ENCODE measurements at places on chromosomes 16 and 17.

DNA sequence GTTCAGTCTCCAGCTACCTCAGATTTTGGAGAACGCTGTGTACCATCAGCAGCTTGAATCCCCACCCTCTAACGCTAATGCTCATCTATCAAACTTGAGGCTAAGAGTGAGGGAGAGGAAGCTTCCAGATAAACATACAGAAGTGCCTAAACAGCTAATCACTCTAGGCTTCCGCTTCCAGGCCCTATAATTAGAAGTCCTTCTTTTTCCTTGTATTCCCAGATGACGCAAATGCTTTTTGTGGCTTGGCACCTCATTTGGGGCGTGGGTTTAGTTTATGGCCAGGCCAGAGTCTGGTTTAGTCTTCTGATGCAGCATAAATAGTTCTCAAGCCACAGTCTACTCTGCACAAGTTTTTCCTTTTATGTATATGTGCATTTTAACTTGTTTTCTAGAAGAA is 263.4 kb downstream of the BCAS3 start:
- no peak for DNase-seq

GRCh38 chr17:76934561-76935320 is 66.5 kb downstream of the MGAT5B start:
- no peak for DNase-seq

GRCh38 chr17:48352630-48353029 is 77.4 kb downstream of the SKAP1 start:
- DNase-seq = no peak

DNA sequence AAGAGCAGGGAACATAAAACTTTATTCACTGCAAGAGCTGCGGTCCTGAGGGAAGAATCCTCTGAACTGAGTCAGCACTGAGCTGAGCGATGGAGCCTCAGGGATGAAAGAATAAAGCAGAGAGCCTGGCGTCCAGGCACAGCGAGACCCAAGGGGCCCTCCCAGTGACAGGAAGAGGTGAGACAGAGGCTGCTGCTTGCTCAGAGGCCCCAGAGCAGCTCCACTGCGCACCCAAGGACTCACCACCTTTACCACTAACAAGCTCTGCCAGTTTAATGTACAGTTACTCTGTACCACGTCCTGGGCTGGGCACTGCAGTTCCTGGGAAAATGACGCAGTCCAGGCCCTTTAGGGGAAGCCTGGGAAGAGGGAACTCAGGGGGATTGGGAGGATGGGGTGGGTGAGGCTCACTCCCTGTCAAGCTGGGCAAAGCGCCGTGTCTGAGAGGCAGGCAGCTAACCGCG is 5.6 kb downstream of the GFAP start:
- no peak for DNase-seq

DNA sequence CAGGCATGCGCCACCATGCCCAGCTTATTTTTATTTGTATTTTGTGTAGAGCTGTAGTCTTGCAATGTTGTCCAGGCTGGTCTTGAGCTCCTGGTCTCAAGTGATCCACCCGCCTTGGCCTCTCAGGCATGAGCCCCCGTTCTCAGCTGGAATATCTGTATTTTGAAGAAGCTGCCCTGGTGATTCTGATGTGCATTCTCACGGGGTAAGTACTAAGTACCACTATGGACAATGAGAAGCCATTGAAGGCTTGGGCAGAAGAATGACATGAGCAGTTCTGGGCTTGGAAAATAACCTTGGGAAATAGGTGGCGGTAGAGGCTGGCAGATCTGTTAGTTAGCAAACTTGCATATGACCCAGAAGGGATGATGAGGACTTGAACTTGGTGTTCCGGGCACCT is 15.6 kb upstream of the NKD1 start:
- no peak for DNase-seq

DNA sequence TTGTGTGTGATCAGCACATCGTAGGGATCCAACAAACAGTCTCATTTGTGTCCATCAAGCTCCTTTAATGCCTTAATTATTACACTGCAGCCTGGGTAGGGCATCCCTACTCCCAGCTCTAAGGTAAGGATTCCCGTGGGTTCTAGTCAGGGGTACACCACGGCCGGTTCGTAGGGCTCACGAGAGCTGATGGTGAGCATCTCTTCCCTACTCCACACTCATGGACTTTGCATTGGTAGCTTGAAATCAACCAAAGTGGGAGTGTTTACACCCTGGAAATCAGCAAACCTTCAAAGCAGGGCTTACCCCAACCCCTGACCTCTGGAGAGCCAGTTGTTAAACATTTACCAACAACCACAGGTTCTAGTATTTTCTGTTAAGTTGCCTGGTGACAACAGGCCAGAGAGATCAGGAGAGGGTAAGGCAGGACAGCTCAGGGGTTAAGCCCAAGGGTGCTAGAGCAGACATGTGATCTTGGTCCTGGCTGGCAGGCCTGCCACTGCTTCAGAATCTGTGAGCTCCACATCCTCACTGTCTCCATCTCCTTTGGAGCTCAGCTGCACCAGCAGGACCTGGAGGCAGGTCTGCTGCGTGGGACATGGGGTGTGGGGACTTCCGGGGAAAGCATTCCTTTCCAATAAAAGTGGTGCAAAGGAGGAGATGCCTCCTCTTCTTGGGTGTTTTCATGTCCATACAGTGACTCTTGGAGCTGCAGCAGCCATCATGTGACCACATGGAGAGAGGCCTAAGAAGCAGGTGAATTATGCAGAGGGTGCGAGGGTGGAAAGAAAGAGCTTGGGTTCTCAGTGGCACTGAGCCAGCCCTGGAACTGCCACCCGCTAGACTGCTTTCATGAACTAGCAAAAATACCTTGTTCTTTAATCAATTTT is 36.1 kb upstream of the ZCCHC14 start:
- no peak for DNase-seq

GRCh38 chr17:13812350-13812749 is 210.6 kb upstream of the HS3ST3A1 start:
- DNase-seq = no peak

DNA sequence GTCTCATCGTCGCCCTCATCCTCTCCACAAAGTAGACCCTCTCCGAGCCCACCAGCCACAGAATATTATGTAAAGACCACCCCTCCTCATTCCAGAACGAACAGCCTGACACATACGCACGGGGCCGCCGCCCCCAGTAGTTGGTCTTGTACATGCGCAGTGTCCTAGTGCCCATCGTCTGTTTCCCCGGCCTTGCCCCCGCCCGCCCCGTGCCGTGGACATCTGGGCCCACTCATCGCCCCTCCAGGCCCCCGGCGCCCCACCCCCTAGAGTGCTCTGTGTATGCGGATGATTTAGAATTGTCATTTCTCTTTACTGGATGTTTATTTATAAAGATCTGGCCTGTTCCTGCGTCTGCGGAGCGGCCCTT is 475 bp upstream of the AMDHD2 start:
- no peak for DNase-seq

DNA sequence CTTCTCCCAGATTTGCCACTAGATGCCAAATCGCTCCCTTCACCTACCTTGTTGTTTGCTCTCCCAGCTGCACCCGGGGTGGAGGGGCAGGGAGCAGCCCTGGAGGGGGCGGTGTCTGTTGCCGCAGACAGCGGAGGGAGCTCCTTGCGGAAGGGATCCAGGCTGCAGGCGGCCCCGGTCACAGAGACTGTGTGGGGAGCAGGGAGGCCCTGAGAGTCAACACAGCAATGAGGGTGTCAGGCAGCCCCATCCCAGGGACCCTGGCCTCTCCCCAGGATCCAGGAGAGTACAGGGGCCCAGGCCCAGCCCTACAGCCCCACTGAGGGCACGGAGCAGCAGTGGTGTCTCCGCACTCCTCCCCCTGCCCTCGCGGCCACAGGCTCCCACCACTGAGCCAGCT is 50.5 kb upstream of the CHMP6 start:
- no peak for DNase-seq

GRCh38 chr17:60356940-60357339 is 35.0 kb downstream of the USP32 start:
- DNase-seq = no peak

DNA sequence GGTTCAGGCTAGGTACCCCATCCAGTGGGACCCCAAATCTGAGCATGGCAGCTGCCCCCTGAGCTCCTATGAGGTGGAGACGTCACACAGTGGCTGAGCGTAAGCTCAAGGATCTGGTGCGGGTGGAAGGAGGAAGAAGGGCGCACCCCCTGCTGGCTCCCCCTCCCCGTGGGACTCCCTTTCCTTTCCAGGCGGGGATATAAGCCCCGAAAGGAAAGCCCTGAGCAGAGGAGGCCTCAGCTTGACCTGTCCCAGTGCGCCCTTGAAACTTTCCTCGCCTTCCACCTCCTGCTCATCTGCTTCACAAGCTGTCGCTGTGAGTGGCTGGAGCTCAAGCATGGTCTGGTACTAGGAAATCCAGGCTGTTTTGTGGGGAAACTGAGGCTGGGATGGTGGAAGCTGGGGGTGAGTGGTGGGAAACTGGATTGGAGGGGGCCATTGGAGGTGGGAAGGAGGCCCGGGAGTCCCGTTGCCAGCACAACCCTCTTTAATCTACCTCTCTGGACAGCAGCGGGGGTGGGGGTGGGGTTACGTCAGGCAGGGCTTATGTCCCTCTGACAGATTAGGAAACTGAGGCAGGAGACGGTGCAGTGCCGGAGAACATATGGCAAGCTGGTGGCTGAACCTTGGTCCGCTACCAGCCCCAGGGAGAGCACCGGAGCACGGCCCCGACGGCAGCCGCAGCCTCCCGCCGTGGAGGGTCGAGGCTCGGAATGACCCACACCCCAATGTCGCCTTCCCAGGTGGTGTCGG is 92.3 kb upstream of the TMEM97 start:
- no peak for DNase-seq

DNA sequence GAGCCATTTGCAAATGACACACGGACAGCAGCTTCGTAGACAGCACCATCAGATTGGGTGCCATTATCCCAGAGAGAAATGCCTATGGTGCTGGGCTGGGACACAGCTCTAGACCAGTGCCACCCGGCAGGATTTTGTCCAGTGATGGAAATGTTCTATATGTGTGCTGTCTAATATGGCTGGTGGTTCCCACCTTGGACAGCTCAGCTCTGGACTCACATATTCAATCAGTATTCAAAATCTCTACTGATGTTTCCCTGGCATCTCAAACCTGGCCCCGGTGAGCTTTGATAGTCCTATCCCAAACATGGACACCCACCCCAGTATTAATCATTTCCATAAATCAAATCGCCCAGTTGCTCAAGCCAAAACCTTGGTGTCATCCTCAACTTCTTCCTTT is 23.0 kb downstream of the FA2H start:
- no peak for DNase-seq

- no peak for DNase-seq
Measured at GRCh38 chr16:68286153-68287074, 22.1 kb downstream of the SLC7A6 start.

GRCh38 chr17:50238601-50239280 is 35.5 kb upstream of the TMEM92 start:
- DNase-seq = no peak

GRCh38 chr16:61148930-61149329 is 887.3 kb downstream of the CDH8 start:
- DNase-seq = no peak

GRCh38 chr17:32970281-32970680 is 21.4 kb upstream of the SPACA3 start:
- no peak for DNase-seq

DNA sequence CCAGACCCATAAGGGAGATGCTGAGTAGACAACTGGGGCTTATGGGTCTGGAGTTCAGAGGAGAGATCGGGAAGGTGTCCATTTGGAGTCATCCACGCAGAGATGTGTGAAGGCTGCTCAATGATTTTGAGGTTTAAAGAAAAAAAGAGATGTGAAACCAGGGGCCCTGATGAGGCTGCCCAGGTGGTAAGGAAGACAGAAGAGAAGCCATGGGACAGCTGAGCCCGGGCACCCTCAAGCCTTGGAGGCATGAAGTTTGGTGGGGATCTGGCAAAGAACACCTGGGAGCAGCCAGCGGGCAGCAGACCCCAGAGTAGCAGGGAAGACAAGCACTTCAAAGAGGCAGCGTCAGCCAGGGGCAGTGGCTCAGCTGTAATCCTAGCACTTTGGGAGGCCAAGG is 20.8 kb upstream of the MYO15B start:
- no peak for DNase-seq

DNA sequence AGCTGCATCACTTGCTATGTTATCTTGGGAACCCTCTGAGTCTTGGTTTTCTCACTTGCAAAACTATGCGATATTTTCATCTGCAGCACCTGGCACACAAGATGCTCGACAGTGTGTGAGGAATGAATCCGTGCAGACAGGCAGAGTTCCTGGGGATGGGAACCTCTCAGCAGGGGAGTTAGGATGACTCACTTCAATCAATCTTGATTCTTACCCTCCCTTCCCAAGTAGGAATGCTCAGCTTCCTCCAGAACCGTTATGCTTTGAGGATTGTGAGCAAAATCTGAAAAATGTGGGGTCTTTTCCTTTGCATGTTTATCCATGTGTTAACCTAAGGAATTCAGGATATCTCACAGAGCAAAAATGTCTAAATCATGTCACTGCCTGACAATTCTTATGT is 68.9 kb upstream of the HNF1B start:
- no peak for DNase-seq

DNA sequence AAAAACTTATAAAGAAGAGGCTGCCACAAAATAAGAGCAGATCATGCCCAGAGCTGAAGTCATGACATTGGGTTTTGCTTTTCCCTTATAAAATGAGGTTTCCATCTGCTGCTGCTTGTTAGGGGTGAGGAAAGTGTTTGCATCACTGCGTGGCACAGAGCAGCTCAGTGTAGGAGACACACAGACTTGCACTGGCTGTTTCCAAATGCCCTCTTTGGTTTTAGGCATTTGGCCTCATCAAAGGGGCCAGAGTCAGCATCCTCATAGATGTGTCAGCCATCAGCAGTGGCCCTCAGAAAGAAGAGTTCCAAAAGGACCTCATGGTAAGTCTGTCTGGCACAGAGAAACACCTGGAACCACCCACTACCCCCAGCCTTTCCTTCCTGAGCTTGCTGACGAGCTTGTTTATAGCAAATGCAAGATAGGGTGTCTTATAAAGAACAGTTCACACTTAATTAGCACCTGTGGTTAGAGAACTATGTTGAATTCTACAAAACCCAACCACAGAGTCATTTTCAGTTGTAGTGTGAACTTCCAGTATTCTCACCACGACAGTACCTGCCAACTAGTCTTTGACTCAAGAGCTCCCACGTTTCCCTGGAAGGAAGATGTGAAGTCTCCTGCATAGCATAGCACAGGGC is 17.0 kb downstream of the VWA3A start:
- no peak for DNase-seq

DNA sequence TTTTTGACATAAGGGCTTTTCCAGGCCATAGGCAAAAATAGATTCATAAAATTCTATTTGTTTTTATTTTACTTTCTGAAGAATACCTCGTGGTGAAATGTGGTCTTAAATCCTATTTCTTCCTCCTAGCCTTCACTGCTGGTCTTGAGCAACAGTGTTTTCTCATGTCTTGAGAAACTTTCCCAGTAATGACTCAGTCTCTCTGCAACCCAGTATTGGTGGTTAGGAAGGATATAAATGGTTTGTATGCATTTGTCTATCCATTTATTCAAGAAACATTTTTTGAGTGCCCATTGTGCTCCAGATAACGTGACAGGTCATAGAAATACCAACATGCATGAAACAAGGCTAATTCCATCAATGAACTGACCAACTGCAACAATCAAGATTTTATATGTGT is 213.9 kb downstream of the TMEM114 start:
- DNase-seq = no peak

Data from T-helper 1 cell (primary cell).